ENCODE measurements at places on chromosomes 3 and 15.

DNA sequence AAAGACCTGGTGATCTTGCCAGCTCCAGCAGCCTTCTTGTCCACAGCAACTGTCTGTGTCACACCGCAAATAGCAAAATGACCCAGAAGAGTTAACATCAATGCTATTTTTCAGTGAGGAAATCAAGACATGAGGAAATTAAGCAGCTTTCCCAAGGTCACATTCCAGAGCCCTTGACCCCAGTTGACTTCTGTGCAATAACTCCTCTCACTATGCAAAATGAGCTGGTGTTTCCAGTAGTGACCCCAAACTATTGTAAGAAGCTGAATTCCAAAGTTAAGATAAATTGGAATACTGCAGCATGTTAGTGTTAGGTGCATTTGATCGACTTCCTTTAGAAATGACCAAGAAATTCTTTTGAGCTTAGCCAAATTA is 172.8 kb upstream of the SNTN start:
- DNase-seq, result no peak

DNA sequence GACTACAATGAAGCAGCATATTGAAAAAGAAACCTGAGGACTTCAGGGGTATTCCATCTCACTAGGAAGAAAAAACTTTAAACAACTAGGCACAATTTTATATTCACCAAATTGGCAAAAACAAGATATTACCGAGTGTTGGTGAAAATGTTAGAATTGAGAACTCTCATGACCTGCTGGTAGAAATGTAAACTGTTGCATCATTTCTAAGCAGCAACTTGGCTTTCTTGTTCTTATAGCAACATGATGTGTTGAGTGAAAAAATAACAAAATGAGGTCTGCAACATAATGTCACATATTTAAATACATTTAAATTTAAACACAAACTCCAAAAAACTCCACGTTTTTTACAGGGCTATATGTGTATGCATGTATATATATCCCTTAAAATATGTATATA is 59.0 kb upstream of the SPPL2A start:
- no peak for DNase-seq

GRCh38 chr3:187746442-187747281 is 1.4 kb upstream of the BCL6 start:
- DNase-seq, result peak; percentile 27

- no peak for DNase-seq
Measured at GRCh38 chr15:67792250-67792942, 32.9 kb upstream of the SKOR1 start.

- no peak for DNase-seq
Measured at GRCh38 chr3:116242825-116243224, 202.5 kb downstream of the LSAMP start.

- DNase-seq, result no peak
Measured at GRCh38 chr3:126412841-126413692, 18.4 kb downstream of the CFAP100 start.

GRCh38 chr3:101228441-101228840 is 91.9 kb downstream of the IMPG2 start:
- DNase-seq, result no peak

DNA sequence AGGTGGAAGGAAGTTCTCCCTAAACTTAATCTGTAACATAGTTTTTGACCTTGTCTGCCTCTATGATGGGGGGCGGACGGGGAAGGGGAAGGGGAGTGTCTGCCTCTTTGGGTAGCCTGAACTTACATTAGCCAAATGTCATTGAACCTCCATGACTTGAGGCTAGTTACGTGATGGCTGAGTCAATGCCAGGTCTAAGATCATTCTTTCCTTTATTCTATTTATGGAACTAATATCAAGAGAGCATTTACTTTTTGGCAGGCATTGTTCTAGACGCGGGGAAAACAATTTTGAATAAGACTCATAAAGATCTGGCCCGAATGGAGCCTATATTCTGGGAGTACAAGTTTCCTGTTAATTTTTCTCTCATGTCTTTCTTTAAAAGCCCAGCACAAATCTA is 340.7 kb upstream of the C2CD4B start:
- DNase-seq, result no peak

DNA sequence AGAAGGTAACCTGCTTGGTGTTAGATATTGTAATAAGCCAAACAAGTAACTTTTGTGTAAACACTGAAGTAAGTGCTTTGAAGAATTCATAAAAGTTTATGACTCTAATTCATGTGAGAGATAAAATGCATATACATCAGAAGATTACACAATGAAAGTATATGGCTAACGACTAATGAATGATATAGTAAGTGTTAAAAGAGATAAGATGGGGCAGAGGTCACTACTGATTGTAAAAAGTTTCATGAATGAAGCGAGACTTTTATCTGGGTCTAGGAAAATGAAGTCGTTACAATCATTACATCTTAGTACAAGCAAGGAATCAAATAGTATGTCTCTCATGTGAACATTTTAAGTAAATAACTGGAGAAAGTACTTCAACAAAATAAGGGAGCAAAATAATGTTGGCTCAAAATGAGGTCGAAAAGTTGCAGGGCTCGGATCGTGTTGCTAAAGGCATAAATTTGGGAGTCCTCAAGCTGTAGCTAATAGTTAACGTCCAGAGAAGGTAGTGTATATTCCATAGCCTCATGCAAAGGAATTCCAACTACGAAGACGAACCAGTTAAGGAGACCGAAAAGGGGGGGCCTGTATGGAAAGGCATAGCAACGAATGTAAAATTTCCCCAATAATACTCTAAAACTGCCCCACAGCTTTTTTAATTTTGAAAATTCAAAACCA is 984 bp upstream of the DUT start:
- DNase-seq, result no peak

GRCh38 chr15:52236013-52236412 is 44.8 kb upstream of the GNB5 start:
- DNase-seq, result no peak

- DNase-seq, result no peak
Measured at GRCh38 chr3:17772556-17772955, 30.1 kb upstream of the TBC1D5 start.

- DNase-seq, result no peak
Measured at GRCh38 chr3:5494905-5495519, 307.5 kb downstream of the EDEM1 start.

- DNase-seq, result no peak
Measured at GRCh38 chr3:185268194-185268962, 14.5 kb upstream of the EHHADH start.

GRCh38 chr3:25252291-25252690 is 175.8 kb upstream of the RARB start:
- no peak for DNase-seq

DNA sequence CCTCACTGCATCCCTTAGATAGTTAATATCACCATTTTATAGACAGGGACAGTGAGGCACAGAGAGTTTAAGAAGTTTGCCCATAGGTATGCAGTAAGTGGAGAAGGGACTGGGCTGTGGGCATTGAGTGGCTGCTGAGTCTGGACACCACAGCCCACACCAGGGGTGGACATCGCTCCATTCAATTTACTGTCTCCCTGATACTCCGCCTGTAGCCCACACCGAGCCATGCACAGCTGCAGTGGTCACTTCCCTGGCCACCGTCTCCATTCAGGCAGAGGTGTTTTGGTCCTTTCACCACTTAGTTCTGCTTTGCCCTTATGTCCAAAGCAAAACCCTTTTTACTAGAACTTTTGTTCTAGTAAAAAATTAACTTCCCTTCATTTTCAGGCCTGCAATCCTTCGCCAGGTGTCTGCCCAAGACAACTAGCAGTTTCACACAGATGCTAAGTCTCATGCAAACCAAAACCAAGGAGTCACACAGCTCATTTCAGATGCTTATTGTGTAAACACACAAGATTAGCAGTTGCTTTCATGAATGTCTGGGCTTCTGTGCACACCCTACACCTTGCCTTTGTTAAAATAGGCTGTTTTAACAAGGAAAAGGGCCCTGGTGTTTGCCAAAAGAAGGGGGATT is 30.1 kb downstream of the ZNF35 start:
- DNase-seq, result no peak

DNA sequence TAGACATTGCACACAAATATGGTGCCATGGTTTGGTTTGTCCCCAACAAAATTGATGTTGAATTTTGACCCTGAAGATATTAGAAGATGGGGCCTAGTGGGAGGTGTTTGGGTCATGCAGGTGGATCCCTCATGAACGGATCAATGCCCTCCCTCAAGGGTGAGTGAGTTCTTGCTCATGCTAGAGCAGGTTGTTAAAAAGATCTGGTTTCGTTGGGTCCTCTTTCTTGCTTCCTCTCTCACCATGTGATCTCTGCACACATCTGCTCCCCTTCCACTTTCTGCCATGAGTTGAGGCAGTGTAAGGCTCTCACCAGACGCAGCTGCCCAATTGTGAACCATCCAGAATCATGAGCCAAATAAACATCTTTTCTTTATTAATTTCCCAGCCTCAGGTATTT is 87.8 kb upstream of the MDFIC2 start:
- no peak for DNase-seq

- no peak for DNase-seq
Measured at GRCh38 chr3:181899702-181900101, 188.0 kb downstream of the SOX2 start.

GRCh38 chr3:147925272-147925671 is 516.1 kb downstream of the ZIC1 start:
- no peak for DNase-seq

DNA sequence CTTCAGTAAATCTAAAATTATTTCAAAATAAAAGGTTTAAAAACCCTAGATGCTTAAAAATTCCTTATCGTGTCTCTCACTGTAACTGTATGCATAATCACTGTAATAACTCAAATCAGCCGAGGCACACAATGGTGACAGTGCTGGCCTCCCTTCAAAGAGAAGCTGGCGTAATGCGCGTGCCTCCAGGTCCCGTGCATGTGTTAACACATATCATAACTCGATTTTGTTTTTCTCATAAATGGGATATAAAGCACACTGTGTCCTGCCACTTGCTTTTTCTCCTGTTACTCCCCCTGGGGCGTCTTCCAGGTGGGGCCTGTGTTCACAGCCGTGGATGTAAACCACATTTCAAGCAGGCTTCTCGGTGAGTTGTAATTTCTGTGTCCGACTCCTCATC is 56.0 kb downstream of the TPRA1 start:
- DNase-seq, result no peak

DNA sequence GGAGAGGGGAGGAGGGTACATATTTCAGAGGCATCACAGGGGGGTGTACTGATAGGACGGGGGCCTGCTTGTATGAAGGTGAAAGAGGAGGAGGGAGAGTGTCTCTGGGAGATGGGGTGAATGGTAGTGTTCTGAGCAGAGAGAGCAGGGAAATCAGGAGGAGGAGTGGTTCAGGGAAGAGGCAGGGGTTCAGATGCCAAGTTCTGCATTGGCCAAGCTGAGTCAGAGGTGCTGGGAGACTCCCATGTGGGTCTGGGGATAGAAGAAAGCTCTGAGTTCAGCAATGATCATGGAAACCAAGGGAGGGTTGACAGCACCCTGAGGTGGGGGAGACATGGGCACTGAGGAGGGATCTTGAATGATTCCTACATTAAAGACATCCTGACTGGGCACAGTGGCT is 3.0 kb downstream of the CYP8B1 start:
- no peak for DNase-seq

DNA sequence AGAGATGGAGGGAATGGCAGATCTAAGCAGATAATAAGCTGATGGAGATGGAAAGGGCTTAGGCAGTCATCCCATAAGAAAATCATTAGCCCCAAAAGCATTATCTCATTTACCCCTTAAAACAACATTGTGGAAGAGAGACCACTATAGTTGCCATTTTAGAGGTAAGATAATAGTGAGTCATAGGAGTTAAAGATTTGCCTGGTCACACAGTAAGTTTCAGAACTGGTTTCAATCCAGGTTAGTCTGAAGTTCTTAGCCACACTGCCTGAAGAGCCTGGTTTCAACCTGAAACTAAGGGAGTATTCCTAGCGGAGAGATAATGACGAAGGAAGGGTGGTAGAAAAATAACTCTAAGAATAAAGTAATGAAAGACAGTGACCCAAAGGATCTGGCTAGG is 13.0 kb upstream of the UBR1 start:
- DNase-seq, result no peak

- DNase-seq, result no peak
Measured at GRCh38 chr15:71705151-71705550, 105.2 kb upstream of the NR2E3 start.

- peak; percentile 47 for DNase-seq
Measured at GRCh38 chr3:97793420-97794019, 28.3 kb upstream of the CRYBG3 start.

DNA sequence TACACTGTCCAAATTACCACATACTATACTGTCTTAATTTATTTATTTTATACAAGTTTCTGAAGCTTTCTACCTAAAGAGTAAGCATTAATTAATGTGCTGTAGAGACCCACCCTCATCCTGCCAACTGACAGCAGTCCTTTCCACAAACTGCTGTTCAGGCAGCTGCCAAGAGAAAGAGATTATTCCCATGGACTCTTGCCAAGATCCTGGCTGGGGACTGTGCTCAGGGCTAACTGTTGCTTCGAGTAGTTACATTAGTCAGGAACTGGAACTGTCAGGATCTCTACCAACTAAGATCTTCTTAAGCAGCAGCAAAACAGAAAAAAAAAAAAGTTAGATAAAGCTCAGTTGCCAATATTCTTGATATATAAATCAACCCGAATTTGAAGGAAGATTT is 398.8 kb downstream of the MECOM start:
- DNase-seq, result no peak

GRCh38 chr3:183300996-183301562 is 48.0 kb downstream of the B3GNT5 start:
- DNase-seq, result no peak

DNA sequence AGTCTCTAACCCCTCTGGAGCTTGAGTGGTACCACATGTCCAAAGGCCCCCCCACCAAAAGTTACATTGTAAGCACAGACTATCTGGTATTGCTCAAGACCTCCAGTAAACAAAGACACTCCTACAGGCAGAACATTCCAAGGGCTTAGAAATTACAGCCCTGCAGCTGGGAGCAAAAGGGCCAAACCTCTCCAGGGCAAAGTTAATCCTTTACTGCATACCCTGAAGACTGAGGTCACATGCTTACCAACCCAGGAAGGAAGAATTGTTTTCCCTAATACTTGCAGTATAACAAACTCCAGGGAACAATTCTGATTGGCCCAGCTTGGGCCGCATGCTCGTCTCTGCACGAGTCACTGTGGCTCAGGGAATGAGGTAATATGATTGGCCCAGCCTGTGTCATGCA is 266.1 kb upstream of the NR2F2 start:
- no peak for DNase-seq

DNA sequence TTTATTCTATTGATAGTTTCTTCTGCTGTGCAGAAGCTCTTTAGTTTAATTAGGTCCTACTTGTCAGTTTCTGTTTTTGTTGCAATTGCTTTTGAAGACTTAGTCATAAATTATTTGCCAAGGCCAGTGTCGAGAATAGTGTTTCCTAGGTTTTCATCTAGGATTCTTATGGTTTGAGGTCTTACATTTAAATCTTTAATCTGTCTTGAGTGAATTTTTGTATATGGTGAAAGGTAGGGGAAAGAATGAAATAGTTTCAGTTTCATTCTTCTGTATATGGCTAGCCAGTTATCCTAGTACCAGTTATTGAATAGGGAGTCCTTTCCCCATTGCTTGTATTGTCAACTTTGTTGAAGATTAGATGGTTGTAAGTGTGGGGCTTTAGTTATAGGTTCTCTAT is 10.6 kb upstream of the GCSAM start:
- no peak for DNase-seq

Measured in AML-193 (cell line).